ENCODE measurements at places on chromosomes 1 and 21.

DNA sequence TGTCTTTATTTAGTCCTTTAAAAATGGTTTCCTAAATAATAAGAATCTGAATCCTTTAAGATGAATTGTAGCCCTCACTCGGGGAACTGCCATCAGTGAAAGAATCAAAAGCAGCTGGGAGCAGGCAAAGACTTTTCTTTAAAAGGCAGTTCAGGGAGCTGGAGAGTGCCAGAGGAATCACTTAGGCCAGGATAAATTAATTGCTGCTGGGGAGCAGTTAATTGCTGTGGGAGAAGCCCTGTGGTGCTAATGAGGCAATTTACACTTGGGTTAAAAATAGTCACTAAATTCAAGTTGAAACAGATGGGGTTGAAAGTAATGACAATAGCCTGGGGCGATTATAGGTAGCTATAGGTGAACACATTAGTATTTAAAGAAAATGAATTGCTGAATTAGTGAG is 38.7 kb upstream of the COL24A1 start:
- DNase-seq, result no peak

GRCh38 chr1:161840363-161840762 is 74.2 kb downstream of the ATF6 start:
- DNase-seq, result no peak

DNA sequence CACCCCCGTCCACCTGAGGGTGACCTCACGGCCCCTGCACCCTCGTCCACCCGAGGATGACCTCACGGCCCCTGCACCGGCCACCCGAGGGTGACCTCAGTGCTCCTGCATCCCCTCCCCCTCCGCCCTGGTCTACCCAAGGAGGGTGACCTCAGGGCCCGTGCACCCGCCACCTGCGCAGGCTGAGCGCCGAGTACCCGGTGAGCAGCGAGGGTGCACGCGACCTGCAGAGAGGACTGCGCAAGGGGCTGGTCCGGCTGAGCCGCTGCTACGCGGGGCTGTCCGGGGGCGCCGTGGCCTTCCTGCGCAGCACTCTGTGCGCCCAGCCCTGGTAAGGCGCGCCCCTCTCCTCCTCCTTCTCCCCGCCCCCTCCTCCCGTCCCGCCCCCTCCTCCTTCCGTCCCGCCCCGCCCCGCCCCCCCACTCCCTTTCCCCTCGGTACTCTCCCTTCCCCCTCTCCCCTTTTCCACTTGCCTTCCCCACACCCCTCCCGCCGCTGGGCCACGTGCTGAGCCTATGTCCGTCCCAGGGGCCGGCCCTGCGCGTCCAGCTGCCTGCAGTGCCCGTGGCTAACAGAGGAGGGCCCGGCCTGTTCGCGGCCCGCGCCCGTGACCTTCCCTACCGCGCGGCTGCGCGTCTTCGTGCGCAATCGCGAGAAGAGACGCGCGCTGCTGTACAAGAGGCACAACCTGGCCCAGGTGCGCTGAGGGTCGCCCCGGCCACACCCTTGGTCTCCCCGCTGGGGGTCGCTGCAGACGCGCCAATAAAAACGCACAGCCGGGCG is 28.4 kb downstream of the TRIM11 start:
- peak; percentile 18 for DNase-seq

- DNase-seq, result no peak
These were observed 93.6 kb upstream of the BCAR3 start for GRCh38 chr1:93775224-93775623.

DNA sequence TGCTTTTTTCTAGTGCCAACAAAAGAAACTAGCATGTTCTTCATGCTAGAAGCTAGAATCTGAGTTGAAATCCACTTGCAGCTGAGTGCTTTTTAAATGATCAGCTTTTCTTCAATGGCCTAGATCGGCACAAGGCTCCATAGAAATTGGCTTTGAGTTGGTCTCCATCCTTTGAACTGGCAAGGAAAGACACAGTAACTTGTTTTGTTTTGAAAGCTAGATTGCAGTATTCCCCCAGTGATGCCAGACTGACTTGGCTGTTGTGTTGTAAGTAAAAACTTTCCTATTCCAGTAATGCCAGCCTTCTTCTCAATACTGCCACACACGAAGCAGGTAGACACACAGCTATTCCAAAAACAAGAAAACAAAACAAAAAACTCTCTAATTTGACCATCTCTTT is 139.1 kb downstream of the FMN2 start:
- DNase-seq, result no peak

GRCh38 chr1:230120921-230121381 is 53.9 kb downstream of the GALNT2 start:
- no peak for DNase-seq

- DNase-seq, result no peak
These were observed 64.7 kb upstream of the GJA8 start for GRCh38 chr1:147837964-147838292.

DNA sequence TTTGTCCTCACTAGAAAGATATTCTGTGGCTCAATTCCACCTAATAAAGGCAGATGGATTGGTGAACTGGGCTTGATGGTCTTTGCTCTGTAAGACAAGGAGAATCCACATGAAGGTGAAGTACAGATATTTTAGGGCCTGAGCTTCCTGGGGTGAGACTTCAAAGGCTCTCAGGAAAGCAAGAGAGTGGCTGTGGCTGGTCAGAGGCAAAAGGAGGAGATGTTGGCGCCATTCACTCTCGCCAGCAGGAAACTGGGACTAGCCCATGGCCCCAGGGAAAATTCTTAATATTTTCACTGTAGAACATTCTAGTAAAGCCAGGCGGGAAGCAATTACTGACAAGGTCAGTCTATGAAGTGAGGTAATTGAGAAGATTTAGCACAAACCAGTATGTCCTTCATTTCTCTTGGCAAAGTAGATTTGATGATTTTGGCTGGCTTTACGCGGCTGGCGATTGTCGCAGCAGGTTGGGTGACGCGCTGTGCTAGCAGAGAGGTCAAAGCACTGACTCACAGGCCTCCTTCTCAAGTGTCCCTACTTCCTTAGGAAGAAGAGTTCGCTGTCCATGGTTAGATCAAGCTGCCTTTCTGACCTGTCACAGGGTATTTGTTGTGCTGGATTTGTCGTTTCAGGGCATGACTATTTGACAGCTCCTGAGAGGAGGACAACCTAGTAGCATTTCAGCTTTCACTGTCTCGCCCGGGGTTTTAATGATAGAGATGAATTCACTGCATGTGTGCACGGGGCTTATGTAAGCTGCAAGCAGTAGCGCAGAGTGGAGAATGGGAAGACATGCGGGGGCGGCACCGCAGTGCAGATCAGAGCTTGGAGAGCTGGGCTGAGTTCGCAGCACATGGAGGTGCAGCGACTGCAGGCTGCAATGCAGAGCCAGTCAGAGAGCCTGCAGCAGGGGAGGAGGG is 32.7 kb downstream of the XCL1 start:
- DNase-seq, result no peak

DNA sequence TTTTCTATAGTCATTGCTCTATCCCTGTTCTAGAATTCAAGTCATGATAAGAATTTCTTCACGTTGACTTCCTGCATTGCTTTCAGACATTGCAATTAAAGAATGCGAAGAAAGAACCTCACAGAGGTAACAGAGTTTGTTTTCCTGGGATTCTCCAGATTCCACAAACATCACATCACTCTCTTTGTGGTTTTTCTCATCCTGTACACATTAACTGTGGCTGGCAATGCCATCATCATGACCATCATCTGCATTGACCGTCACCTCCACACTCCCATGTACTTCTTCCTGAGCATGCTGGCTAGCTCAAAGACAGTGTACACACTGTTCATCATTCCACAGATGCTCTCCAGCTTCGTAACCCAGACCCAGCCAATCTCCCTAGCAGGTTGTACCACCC is 10.6 kb downstream of the APCS start:
- no peak for DNase-seq

GRCh38 chr1:2174348-2175054 is 20.1 kb downstream of the FAAP20 start:
- DNase-seq, result peak; percentile 28

DNA sequence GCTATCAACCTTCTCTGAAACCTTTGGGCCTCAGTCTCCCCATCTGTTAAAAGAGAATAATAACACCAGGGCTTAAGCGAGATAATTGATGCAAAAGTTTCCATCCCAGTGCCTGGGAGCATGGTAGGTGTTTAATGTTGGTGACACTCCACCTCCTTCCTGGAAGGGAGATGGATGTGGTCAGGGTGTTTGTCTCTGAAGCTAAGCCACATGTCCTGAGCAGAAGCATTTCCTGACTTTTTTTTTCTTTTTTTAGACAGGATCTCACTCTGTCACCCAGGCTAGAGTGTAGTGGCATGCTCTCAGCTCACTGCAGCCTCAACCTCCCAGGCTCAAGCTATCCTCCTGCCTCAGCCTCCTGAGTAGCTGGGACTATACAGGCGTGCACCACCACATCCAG is 72.6 kb upstream of the HMGB4 start:
- DNase-seq, result no peak

GRCh38 chr1:223765719-223766340 is 53.5 kb downstream of the CAPN2 start:
- no peak for DNase-seq

DNA sequence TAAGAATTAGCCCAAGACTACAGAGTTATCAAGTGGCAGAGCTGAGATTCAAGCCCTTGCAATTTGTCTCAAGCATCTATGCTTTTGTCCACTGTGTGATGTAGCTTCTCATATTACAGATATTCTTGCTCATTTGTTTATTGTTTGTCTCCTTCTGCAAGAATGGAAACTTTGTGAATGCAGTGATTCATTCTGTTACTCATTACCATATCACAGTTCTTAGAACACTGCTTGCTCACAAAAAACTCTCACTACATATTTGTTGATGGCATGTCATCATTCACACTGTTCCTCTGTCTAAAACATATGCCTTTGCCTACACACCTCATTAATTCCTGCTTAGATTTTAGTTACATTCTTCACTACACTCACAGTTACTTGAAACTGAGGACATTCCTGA is 1198.9 kb downstream of the PLA2G4A start:
- DNase-seq, result no peak

- no peak for DNase-seq
These were observed 835 bp downstream of the CCDC30 start for GRCh38 chr1:42463921-42464320.

DNA sequence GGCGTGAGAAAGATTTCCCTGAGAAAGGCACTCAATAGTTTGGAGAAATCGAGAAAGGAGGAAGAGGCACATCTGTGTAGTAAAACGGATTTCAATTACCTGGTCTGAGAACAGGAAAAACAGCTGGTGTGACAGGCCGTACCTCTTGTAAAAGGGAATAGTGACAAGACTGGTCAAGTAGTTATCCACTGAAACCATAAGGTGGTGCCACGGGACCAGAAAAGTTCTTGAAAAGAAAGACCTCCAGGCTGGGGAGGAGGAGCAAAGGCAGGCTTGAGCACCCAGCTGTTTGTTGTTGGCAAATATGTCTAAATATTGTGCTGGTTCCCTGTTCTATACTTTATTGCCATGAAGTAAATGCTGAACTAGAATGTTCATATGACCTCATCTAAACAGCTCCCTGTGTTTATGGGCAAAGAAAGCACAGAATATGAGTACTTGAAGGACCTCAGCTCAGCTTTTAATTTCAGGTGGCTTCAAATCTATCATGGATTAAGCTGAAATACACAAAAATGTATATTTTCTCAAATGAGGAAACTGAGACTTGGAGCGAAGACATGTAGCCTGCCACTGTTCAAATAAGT is 4.0 kb downstream of the HAO2 start:
- DNase-seq, result no peak

DNA sequence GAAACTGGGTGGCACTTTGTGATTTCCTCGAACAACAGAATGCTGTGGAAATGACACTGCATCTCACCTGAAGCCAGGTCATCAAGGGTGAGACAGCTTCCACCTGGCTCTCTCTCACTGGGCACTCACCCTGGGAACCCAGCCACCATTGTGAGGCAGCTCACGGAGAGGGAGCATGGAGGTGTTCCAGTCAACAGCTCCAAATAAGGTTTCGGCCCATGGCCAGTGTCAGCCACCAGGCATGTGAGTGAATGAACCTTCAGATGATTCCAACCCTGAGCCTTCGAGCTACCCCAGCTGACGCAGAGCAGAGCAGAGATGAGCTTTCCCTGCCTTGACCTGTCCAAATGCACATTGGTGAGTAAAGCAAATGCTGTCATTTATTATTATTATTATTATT is 58.1 kb downstream of the SYDE2 start:
- no peak for DNase-seq

- no peak for DNase-seq
These were observed 5.8 kb downstream of the PRDM16 start for GRCh38 chr1:3074800-3075199.

DNA sequence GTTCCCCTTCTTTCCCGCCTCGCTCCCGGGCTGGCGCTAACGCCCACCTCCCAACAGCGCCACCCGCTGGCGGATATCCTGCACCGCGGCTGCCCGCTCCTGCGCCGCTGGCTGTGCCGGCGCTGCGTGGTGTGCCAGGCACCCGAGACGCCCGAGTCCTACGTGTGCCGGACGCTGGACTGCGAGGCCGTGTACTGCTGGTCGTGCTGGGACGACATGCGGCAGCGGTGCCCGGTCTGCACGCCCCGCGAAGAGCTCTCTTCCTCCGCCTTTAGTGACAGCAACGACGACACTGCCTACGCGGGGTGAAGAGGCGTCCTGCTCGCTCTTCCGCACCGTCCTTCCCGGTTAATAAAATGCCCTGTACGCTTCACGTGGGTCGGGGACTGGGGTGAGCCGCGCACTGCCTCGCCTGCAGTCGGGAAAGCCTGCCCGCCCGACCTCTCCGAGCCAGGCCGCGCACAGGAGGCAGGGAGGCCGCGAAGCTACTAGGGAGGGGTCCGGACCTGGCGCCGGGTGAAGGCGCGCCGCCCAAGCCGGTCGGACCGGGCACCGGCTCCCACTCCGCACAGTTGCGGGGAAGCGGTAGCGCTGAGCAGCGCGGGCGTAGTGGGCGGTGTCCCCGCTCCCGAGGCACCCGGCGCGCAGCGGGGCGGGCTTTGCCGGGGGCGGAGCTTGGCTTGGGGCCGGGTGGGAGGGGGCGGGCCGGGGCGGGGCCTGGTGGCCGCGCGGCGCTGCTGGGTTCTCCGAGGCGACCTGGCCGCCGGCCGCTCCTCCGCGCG is at the start of gene ADAM15:
TSS of gene ADAM15 (plus strand) at position 757 of the 782 bp plus-strand sequence. CDS start 71 bp downstream, outside the sequence.
- DNase-seq, result peak; percentile 57

DNA sequence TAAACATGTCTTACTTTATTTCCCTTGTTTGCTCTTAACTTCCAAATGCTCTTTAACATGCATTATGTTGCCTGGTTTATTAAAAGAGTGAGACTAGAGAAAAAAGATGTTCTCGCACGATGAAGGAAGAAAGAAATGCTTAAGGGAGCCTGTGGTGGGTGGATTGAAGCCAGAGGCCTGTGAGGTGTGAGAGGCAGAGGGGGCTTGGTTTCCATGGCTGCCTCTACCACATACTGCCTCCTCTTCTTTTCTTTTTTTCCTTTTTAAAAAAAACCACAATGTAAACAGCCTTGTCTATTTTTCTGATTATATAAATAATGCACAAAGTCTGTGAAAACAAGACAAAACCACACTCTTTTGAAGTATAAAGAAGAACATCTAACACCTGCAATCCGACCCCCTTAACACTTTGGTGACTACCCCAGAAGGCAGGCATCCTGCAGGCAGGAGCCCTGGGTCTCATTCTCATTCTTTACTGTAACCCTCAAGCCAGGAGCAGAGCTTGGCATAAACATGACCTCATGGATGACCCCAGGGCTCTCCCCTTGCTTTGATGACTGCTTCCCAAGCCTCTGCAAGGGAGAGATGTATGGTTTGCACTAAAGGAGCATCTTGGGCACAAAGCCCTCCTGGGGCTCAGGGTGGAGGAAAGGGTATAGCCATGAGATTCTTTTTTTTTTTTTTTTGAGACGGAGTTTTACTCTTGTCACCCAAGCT is 10.1 kb upstream of the PARP1 start:
- DNase-seq, result no peak

- no peak for DNase-seq
These were observed 61.7 kb downstream of the SLC45A1 start for GRCh38 chr1:8379513-8380186.

GRCh38 chr1:14552246-14552965 is 46.1 kb upstream of the KAZN start:
- DNase-seq, result no peak

- DNase-seq, result no peak
These were observed 33.3 kb upstream of the KCNE1 start for GRCh38 chr21:34545079-34545884.

Data from stimulated activated CD4-positive, alpha-beta T cell treated with anti-CD3 and anti-CD28 coated beads, TNF-alpha, amount 100 ng/mL, for 4 hours (primary cell).